ENCODE measurements at places on chromosomes 3 and 15.

DNA sequence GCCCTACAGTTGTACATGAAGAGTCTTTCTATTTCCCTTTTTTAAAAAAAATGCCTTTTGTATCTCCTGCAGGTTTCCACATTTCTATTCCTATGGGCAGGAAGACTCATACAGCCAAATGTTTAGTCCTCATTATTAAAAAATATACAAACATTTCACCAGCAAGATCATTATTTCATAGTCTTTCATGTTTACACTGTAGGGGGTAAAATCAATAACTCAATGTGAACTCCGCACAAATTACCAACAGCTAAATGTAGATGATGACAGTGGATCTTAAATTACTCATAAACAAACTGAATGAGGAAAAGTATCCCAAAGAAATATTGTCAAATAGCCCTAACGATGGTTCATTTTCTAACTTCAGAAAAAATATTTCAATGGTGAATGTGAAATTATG is 99.5 kb downstream of the MAGI1 start:
- DNase-seq = no peak

- no peak for DNase-seq
These were observed 221.4 kb downstream of the THSD4 start for GRCh38 chr15:71336671-71337070.

DNA sequence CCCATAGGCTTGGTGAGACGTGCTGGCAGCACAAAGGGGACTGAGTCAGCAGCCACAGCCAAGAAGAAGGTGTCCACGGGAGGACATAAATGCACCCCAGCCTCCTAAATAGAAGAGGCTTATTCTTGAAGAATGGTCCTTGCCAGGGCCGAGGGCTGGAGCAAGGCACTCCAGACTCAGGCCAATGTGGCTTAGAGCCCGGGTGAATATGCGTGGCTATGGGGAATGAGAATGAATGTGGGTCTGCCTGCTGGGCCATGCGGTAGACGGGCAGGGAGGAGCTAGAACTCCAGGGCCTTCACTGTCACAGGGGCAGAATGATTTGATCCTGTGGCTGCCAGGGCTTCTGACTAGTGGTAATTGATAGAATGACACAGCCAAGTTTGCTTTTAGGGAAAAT is 34.0 kb downstream of the DHX30 start:
- no peak for DNase-seq

GRCh38 chr3:113575206-113575605 is 42.9 kb downstream of the SIDT1 start:
- DNase-seq = no peak

- DNase-seq = peak; percentile 81
These were observed 91.1 kb upstream of the RNF7 start for GRCh38 chr3:141646760-141647561.

DNA sequence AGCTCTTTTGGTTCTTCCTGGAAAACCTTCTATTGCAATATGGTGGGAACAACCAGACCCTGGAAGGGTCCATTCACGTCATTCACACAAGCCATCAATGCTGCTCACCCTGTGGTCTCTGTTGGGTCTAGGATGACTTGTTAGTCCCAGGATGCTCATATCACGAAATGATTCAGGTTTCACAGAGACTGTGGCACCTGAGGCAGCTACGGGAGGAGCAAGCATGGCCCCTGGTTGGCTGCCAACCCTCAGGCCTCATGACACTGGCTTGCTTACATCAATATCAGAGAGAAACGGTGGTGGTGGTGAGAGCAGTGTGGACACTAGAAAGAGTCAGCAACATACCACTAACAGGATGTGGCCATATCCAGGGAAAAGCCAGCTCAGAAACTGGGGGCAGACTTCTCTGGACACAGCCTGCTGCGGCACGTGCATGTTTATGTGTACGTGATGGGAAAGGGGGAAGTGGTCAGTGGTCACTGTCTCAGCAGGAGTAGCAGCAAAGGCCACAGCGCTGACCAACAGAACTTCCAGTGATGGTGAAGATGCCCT is 208.9 kb upstream of the ST8SIA2 start:
- no peak for DNase-seq

DNA sequence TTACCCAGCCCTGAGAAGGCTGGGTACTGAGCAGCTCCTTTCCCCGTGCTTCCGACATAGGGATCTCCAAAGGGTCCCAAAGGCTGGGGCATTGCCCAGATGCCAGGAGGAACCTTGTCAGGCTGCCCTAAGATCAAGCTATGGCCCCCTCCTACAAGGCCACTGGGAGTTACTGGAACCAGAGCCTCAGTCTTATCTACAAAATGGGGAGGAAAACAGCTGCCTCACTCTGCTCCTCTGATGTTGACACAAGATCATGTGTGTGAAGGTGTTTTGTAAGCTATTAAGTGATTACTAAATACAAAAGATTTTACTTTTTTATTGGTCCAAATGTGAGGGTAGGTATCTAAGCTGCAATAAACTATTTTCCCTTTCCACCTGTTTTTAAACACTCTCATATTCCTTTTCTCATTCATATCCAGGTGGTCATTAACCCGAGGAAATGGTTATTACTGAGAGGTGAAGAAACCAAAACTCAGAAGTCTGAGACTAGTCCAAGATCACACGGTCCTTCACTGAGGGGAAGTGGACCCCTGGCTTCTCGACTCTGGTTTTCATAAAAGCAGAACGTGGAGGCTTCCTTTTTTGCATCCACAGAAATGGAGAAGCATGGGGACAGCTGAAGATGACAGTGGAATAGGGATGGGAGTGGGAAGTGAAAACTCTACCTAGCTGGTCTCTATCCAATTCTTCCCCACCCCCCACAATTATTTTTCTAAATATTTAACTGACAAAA is 1.7 kb downstream of the ARPIN start:
- no peak for DNase-seq

- no peak for DNase-seq
These were observed 78.9 kb downstream of the FAM174B start for GRCh38 chr15:92576597-92577200.

DNA sequence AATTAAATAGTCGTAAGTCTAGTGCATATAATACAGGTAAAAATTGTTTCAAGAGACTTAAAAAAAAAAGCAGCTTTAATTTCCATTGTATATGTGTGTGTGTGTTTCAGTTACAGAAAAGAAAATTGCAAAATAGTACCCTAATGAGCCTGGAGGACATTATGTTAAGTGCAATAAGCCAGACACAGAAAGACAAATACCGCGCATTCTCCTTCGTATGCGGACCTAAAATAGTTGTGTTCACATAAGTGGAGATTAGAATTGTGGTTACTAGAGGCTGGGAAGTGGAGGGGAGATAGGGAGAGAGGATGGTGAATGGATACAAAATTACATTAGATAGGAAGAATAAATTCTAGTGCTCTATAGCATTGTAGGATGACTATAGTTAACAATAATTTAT is 3.6 kb downstream of the MESD start:
- DNase-seq = no peak

DNA sequence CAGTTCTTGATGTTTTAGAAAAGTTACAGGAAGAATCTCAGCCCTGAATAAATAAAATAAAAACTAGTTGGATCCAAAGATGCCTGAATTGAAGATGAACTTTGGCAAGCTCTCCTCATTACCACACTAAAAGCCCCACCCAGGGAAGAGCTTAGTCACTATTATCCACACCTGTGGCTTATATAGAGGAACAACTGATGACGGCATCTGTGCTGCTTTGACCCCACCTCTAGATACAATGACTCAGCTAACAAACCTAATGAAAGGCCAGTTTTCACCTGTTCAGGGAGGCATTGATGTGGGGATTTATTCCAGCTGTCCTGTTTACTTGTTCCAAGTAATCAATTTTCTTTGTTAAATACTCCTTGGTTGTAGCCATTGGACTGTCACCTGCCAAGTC is 604.7 kb upstream of the EPHA6 start:
- DNase-seq = no peak

DNA sequence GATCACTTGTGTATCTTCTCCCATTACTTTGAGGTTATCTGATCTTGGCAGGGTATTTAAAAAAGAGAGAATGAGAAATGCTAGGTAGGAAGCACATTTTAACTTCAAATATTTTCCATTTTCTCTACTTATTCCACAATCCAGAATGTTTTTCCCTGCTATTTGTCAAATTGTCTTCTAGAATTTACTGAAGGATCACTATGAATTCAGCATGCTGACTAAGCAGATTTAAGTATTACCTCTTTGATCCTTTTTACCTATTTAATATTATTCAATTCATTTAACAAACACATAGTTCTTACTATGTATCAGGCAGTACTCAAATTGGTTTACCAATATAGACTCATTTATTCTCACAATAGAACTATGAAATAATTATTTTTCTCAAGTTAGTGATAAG is 463.4 kb upstream of the ARL6 start:
- DNase-seq = no peak

GRCh38 chr3:143081844-143082778 is 37.5 kb upstream of the CHST2 start:
- no peak for DNase-seq

GRCh38 chr15:63046917-63047760 is 4.6 kb downstream of the TPM1 start:
- DNase-seq = no peak

DNA sequence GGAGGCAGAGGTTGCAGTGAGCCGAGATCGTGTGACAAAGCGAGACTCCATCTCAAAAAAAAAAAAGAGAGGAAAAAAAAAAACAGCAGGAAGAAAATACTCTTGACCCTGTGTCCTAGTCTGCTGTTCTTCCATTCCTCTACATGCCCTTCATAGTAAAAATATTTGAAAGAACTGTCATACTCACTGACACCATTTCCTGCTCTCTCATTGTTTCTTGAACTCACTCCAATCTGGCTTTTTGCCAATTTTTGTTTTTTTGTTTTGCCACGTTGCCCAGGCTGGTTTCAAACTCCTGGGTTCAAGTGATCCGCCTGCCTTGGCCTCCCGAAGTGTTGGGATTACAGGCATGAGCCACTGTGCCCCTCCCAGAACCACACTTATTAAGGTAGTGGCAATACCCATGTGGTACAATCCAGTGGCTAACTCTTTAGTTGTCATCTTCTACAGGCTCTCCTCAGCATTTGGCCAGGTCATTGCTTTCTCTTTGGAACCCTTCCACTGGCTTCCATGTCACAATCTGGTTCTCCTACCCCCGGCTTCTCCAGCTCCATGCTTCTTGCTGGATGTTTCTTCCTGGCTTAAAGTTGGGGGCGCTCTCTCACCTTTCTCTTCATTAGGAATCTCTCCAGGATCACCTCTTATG is 238.2 kb upstream of the C2CD4B start:
- DNase-seq = no peak

GRCh38 chr3:188510366-188510765 is 356.4 kb downstream of the LPP start:
- no peak for DNase-seq

GRCh38 chr3:103953796-103954195 is 1412.9 kb upstream of the ALCAM start:
- DNase-seq = no peak

DNA sequence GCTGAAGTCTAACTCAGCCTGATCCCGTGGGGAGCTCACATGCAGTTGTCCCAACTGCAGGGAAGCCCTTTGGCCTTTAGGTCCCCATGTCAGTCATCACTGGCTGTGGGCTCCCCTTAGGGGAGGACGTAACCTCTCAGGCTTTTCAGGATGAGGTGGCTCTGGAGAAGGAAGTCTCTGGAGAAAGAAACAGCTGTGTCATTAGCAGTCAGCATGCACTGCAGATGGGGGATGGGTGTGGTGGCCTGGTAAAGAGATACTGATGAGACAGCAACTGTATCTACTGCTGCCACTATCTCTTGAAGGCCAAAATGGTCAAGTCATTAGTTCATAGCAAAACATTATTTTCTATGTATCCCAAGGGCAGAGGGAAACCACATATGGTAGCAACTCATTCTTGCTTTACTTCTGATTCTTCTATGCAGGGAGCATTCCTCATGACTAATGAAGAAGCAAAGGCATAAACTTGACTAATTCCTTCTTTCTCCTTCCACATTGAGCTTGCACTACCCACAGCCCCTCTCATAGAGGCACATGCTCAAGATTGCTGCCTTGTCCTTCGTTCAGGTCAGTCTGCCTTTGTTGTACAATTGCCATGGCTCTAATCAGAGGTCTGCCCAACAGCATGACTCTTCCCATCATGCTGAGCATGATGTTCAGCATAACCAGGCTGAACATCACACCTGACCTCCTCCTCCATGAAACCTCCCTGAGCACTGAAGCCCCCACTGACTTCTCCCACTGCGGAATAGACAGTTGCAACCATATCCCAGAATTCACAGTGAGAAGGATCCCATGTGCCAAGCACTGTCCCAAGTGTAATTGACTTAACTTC is 47.8 kb upstream of the TMEM158 start:
- DNase-seq = no peak

GRCh38 chr3:31573036-31573779 is 40.5 kb downstream of the STT3B start:
- no peak for DNase-seq

- DNase-seq = no peak
These were observed 9.5 kb downstream of the EBLN2 start for GRCh38 chr3:73070675-73071575.

- DNase-seq = no peak
These were observed at the start of gene CHRD for GRCh38 chr3:184379358-184380184. Gene CHRD, plus strand, starts transcription at chr3:184380054. Its CDS starts 265 bp downstream, at chr3:184380319.

- no peak for DNase-seq
These were observed 59.1 kb upstream of the PYDC2 start for GRCh38 chr3:191401775-191402357.

DNA sequence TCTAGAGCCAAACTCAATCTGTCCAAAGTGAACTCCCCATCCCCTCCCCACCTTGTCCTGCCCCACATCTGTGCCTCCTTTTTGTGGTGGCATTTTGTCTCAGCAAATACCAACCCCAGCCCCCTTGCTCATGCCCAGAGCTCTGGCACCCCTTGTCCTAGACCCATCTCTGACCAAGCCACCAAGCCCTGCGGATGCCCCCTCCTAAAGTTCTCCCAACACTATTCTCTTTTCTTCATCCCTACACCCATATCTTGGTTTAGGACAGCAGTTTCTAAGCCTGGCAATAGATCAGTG is 17.7 kb downstream of the ACAA1 start:
- no peak for DNase-seq

DNA sequence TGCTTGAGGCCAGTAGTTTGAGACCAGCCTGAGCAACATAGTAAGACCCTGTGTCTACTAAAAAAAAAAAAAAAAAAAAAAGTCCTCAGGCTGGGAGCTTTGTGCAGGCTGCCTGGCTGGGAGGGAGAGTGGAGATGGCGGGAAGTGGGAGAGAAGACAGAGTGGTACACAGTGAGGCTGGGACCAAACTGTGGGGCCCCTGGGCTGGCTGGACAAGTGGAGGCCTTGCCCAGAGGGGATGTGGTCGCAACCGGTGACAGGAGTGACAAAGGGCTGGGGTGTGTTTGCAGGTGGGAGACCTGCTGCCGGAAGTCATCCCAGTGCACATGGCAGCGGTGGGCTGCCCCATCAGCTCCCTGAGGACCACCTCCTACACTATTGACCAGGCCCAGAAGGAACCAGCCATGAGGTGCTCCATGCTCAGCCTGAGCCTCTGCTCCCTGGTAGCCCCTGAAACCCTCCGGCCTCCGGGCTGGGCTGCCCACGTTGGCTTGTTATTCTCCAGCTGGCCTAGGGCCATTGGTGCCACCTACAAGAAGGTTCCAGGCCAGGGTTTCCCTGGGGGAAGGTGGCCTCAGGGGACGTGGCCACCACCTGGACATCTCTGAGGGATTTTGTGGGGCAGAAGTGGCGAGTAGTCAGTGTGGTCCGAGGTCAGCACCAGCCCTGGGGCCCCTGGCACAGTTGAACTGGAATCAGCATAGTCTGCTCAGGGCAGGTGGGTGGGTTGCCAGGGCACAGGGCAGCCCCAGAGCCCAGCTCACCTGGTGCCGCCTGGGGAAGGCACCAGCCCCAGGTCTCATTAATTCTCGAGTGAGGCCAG is 22.7 kb downstream of the ACAA1 start:
- no peak for DNase-seq

Data from SK-N-MC (cell line).